ENCODE measurements at places on chromosomes 16 and 17.

- no peak for DNase-seq
Measured at GRCh38 chr16:69411064-69411985, 13.1 kb upstream of the CYB5B start.

GRCh38 chr17:17848311-17849082 lies 11.7 kb upstream of the SREBF1 start:
- DNase-seq: no peak

GRCh38 chr17:65559804-65560627 lies 1.4 kb downstream of the AXIN2 start:
- no peak for DNase-seq

DNA sequence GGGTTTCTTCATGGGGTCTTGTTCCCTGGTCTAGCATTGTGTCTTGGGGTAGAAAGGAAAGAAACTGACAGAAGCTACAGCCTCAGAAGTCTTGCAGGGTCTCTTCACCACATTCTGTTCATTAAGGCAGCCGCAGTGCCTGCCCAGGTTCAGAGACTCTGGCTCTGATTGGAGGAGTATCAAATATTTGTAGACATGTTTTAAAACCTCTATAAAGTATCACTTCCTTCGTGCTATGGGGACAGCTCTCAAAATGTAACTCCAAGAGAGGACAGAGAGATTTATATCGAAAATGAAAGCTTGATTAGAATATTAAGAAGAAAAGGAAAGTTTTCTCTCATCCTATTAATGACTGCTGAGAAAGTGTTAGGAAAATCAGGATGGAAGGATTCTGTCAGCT lies 107.0 kb upstream of the CACNG3 start:
- DNase-seq: no peak

DNA sequence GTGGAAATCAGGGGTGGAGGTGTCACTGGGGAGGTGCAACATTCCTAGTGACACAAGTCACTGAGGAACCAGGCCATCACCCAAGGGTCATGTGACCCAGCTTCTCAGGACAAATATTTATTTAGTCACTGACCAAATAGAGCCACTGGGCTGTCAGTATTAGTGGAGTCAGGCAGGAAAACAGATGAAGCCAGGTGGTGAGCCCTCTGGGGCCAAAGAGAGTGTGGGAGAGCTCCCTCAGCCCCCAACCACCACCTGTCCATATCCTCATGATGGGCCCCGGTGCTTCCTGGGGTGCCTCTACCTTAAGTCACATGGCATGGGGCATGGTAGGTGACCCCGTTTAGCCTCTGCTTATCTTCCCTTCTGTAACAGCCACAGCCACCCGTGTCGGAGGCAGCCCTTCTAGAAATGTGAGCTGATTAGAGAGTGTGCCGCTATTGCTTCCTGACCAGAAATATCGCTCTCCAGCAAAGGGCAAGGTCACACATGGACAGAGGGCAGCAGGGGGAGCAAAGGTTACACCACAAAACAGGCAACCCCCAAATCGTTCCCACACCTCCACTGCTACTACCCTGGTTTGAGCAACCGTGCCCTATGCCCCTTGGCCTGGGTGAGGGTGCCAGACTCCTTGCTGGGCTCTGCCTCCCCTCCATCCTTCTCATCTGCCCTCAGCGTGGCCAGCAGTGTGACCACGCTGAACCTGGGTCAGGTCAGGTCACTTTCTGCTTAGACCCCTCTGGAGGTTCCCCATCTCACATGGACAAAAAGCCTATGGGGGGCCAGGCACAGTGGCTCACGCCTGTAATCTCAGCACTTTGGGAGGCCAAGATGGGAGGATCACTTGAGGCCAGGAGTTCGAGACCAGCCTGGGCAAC lies 8.6 kb upstream of the AKTIP start:
- no peak for DNase-seq

GRCh38 chr16:52312716-52313115 lies 234.2 kb downstream of the TOX3 start:
- DNase-seq: no peak

DNA sequence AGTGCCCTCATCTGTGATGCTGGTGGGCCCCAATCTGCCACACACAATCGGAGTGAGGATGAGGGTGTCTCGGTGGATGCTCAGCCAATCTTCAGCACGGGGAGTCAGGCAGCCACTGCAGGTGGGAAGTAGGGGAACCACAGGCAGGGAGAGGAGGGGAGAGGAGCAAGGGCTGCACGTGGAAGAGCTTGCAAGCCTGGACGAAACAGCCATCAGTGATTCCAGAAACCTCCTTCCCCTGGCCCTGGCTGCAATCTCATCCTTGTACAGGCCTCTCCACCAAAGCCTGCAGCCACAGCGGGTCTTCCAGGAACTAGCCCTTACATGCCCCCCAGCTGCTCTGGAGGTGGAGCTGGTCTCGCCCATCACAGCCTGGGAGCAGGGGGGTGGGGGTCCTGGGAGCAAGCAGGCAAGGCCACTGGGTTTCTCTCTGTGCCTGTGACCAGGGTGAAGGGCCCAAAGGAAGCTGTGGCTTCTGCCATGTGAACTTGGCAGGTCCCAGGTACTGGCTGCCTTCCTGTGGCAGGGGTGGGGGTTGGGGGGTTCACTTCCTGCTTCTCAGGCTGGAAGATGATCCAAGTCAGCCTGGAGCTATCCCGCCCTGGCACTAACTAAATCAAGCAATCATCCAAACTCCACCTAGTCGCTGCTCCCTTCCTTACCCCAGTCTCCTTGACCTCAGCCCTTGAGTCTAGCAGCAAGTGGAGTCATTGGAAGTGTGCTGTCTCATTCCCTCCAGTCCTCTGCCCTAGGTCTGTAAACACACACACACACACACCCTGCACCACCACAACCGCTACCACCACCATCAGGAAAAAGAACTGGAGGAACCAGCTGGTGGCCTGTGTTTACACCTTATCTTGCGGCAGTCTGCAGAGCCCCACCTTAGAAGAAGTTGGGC lies 29.4 kb upstream of the MLKL start:
- no peak for DNase-seq

- no peak for DNase-seq
Measured at GRCh38 chr16:725463-726187, 618 bp downstream of the CCDC78 start.

All from vagina (tissue), 2 donors.